ENCODE measurements at places on chromosomes 16 and 17.

DNA sequence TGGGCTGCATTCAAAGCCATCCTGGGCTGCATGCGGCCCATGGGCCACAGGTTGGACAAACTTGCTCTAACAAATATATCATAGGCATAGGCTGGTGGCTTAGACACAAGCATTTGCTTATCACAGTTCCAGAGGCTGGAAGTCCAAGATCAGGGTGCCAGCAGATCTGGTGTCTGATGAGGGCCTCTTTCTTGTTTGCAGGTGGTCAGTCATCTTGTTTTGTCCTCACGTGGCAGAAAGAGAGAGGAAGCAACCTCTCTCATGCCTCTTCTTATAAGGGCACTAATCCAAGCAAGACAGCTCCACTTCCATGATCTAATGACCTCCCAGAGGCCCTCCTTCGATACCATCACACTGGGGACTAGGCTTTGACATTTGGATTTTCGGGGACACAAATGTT is 238.7 kb upstream of the TNRC6C start:
- no peak for DNase-seq

- no peak for DNase-seq
These were observed 201.1 kb upstream of the ASIC2 start for GRCh38 chr17:33494151-33494550.

- DNase-seq, result no peak
These were observed 40.1 kb downstream of the NT5M start for GRCh38 chr17:17343160-17343735.

GRCh38 chr16:58741166-58741565 is 7.0 kb upstream of the GOT2 start:
- DNase-seq, result no peak

GRCh38 chr16:11627822-11628457 is 40.3 kb upstream of the SNN start:
- DNase-seq, result no peak

- no peak for DNase-seq
These were observed 42.8 kb upstream of the SALL1 start for GRCh38 chr16:51193879-51194278.

- DNase-seq, result no peak
These were observed 63.9 kb downstream of the NUP88 start for GRCh38 chr17:5355421-5356129.

- DNase-seq, result no peak
These were observed 19.1 kb downstream of the GPR142 start for GRCh38 chr17:74386386-74386785.

DNA sequence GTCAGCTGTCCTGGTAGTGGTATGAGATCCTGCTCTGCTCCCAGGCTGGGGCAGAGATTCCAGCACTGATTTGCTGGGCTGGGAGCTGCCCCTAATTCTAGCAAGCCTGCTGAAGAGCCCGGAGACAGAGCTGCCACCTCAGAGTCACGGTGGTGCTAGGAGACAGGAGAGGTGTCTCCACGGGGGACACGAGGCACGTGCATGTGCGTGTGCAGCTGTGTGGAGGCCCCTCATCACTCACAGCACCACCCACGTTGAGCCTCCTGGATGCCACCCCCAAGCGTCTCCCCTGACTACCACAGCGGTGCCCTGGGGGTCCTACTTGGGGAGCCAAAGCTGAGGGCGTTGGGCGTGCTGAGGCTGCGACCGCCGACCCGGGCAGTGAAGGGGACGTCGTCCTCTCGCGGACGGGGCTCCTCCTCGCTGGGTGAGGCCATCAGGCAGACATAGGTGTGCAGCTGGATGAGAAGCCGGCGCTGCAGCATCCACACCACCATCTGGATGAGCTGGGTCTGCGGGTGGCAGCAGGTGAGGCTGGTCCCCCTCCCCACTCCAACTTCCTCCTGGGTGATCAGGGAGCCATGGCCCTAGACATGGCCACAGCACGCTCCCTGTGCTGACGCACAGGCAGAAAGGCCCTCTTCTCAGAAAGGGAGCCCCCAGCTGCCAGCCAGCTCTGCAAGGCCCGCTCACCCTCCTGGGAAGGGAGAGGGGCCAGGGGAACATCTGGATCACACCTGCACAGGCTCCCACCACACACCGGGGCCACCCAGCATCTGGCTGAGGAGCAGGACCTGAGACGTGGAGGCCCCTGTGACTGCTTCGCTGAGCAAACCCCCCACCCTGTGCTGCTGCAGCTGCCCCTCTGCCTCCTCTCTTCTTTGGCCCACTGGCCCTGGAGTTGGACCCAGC is 11.6 kb downstream of the MPG start:
- DNase-seq, result no peak

DNA sequence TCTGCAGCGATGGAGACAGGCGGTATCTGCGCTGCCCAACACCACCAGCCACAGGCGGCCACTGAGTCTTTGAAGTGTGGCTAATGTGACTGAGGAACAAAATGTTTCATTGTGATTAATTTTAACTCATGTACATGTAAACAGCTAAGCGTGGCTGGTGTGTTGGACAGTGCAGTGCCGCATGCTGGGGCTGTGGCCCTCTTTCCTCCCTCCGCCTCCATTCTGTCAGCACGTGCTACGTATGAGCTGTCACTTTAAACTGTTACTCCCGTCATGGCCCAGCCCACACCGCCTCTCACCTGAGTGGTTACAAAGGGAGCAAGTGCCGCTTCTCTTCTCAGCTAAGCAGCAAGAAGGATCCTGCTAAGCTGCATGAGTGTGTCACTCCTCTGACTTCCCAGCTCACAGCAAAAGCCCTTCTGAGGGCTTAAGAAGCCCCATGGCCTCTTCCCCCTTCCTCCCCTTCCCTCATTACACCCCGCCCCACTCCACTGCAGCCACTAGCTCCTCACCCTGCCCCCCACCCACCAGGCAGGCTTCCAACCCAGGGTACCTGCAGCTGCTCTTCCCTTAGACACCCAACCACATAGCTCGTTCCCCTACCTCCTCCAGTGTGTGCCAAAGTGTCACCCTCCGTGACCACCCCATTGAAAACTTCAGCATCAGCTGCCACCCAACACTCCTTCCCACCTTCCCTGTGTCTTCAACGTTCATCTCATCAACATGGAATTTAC is 15.0 kb downstream of the HASPIN start:
- DNase-seq, result no peak

GRCh38 chr16:49465661-49466528 is 92.3 kb downstream of the C16orf78 start:
- peak; percentile 20 for DNase-seq

DNA sequence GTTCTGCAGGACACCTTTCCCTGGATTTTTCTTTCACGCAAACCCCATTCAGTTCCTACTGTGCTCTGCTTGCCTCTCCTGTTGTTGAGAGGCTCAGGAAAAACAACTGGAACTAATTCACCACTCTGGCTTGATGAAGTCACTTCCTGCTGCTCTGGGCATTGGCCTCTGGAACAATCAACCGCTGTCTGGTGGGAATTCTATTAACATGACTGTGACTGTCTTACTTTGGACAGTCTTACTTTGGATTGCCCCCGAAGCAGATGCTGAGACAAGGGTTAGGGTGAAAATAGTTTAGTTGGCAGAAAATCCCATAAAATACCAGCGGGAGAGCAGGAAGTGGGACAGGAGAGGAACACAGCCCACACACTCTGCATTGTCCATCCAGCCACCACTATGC is 90.0 kb upstream of the HSBP1 start:
- no peak for DNase-seq

DNA sequence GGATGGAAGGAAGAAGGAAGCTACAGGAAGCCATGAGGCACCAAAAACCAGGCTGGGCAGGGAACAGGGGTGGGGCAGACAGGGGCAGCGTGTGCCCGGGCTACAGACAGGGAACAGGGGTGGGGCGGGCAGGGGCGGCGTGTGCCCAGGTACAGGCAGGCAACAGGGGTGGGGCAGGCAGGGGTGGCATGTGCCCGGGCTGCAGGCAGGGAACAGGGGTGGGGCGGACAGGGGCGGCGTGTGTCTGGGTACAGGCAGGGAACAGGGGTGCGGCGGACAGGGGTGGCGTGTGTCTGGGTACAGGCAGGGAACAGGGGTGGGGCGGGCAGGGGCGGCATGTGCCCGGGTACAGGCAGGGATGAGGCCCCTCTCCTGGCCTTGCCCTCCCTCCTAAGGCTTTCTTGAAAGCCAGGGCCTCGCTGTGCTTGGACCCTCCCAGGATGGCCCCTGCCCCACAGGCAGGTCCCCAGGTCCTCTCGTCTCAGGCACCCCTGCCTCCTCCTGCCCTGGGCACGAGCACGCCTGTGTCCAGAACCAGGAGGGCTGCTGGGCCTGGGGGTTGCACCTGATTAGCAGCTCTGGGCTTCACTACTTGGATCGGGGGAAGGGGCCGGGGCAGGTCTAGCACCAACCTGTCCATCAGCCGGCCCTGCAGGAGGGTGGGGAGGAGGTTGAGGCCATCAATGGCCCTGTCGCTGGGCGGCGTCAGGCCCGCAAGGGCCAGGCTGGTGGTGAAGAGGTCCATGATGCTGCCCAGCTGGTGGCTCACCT is 14.5 kb upstream of the APRT start:
- DNase-seq, result no peak

DNA sequence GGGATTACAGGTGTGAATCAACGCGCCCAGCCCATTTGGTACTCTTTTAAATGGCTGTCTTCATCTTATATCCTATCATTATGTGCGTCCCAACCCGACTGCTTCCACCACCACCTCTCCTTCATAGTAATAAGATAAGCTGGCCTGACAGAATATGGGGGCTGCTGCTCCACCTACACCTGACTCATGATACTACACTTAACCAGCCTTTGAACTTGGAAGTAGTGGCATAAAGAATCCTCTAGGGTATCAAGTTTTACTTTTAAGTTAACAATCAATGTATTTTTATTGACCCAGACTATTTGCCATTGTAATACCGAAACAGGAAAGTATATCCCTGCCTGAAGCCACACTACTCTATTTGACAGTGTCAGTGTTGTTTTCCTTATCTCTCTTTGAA is 18.8 kb downstream of the PDZD9 start:
- DNase-seq, result no peak

GRCh38 chr17:21177854-21178600 is 35.9 kb downstream of the TMEM11 start:
- no peak for DNase-seq

DNA sequence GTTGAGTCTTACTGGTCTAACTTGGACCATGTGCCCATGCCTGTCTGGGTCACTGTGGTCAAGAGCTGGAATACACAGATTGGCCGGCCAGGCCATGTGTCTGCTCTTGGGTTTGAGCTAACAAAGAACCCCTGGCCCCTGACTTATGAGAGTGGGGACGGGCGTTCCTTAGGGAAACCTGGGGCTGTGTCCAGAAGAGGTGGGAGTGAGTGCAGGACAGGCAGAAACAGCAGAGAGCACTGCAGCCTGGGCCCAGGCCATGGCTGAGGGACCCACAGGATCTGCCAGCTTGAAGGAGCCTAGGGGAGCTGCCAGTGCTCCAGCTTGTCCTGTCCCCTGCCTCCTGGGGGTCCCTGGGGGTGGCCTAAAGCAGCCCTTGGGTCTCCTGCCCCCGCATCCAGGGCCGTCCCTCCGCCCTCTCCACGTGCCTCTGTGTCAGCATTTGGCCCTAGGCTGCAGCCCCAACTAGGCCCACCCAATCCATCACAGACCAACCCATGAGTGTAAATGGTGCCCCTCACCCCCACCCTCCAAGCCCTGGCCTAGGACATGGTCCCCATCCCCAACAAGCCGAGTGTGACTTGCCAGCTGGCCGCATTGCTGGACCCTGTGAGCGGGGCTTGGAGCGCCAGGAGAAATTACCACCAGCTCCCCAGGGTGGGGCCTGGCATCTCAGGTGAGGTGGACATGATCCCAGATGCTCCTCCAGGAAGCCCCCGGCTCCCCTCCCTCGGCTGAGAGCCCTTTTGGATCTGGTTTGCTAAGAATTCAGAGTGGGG is 12.5 kb upstream of the DRC7 start:
- DNase-seq, result no peak

DNA sequence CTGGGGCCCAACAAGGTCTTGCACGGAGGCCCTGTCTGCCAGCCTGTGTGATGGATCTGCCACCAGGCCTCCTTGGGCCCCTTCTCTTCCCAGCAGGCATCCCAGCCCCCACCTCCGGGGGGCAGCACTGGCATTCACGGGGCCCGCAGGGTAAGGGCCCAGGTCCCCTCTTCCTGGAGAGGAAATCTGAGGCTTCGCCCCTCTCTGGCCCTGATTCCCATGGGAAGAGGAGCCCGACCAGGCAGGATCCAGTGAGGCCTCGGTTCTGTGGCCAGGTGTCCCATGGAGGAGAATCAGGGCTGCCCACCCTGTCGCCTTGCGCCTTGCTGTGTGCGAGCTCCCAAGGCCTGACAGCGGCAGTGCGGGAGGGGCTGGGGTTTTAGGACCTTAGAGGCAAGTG is 48.4 kb downstream of the PDPK1 start:
- DNase-seq, result no peak

GRCh38 chr17:57362797-57363556 is 106.7 kb downstream of the MSI2 start:
- DNase-seq, result no peak

GRCh38 chr17:80477647-80478478 is 1.5 kb upstream of the NPTX1 start:
- peak; percentile 52 for DNase-seq

GRCh38 chr17:21524211-21524591 is 148.0 kb downstream of the KCNJ12 start:
- DNase-seq, result no peak

- no peak for DNase-seq
These were observed 99.8 kb downstream of the PITPNC1 start for GRCh38 chr17:67476787-67477335.

DNA sequence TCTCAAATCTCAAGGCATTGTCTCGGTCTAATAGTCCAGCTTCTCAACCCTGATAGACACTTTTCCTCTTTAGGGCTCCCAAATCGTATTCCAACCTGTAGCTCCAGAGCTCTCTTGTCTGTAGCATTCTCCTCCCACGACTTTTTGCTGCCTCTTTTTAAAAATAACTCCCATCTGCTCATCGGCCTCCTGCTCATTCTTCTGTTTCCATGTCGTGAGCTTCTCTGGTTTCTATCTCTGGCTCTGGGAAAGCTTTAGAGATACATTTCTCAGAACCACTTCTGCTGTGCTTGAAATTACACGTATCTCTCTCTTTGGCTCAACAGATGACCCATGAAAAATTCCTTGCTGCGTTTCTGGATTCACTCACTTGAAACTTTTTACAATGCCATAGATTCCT is 609.6 kb upstream of the C16orf82 start:
- DNase-seq, result no peak

DNA sequence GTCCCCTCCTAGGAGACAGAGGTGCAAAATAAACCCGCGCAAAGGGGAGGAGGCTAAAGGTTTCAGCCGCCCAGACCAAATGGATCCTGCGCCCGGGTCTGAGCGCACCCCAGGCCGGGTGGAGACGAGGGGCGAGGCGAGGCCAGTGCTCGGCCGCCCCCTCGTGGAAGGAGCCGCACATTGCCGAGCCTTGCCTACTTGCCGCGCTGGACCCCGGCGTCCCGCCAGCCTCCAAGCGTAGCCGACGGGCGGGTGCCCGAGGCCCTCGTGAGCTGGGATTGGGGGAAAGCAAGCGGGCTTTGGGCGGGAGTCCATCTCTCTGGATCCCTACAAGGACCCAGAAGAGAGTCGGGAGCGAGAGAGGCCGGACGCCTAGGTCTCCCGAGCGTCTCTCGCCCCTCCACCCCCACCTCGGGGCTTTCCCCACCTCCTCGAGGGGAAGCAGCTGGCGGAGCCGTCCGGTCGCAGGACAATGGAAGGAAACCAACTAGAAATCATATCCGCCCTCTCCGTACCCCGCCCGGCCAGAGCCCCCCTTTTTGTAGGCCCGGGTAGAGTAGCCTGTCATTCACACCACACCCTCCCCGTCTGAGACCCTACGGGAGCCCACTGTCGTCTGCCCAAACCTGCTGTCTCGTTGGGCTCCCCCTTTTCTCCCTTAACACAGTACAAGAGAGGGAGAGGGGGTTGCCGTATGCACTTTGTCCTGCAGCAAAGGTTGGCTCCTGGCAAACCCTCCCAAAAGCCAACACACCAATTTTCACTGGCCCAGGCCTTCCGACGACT is 664 bp upstream of the BCL6B start:
- DNase-seq, result peak; percentile 85
